Psoas muscle (tissue), 8 donors: ENCODE measurements at places on chromosomes 7 and 10. TPM values are rescaled to one million over a fixed set of nuclear protein-coding genes. Genes with fewer than 3 reads are reported as not detected.

DNA sequence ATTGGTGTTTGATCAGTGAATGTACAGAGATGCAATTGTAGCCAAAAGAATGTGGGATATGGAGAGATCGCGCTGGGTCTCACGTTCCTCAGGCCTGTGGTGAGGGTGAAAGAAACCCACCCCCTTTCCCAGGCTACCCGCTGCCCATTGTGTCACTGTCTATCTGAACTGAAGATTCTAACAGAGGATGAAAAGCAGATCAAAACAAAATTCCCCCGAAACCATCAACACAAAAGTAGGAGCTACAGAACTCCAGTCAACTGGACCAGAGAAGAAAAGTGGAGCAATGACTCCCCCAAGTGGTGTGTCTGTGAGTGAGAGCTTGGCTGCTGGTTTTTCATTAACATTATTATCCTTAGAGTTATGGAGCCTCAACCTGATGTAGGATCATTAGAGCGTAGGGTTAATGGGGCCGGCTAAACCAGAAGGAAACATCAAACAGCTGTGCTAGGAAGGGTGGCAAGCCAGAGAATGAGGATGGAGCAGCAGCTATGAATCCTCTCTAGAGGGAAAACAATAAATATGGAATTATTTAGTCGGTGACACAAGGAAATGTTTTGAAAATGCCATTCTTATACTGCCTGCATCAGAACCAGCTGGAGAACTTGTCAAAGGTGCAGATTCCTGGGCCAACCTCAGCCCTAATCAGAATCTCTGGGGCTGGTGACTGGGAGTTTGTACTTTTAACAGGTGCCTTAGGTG lies 38.3 kb downstream of the AKR1B1 start:
- DNase-seq: no peak

GRCh38 chr10:86295351-86295750 lies 71.2 kb downstream of the GRID1 start:
- no peak for DNase-seq

GRCh38 chr7:146411975-146412374 lies 295.4 kb downstream of the CNTNAP2 start:
- DNase-seq: no peak

GRCh38 chr7:3280445-3280844 lies 20.6 kb upstream of the SDK1 start:
- DNase-seq: no peak

GRCh38 chr7:78702770-78703169 lies 750.7 kb downstream of the MAGI2 start:
- DNase-seq: no peak

DNA sequence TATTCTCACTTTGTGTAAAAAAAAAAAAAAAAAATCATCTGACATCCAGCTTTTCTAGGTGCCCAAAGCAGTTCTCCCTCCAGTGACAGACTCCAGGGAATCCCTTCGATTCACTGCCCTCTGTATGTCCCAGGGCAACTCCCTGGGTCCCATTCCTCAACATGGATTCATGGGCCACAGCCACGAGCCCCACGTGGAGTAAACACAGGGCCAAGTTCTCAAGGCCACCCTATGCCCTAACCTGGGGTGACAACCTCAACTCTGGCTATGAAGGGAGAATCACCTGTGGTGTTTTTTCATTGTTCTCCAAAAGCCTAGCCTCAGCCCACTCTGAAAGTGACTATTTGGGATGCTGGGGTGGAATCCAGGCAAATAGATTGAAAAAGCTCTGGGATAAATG lies 3.4 kb downstream of the BNIP3 start:
- no peak for DNase-seq

GRCh38 chr7:94160719-94161435 lies 156.7 kb upstream of the BET1 start:
- DNase-seq: no peak

DNA sequence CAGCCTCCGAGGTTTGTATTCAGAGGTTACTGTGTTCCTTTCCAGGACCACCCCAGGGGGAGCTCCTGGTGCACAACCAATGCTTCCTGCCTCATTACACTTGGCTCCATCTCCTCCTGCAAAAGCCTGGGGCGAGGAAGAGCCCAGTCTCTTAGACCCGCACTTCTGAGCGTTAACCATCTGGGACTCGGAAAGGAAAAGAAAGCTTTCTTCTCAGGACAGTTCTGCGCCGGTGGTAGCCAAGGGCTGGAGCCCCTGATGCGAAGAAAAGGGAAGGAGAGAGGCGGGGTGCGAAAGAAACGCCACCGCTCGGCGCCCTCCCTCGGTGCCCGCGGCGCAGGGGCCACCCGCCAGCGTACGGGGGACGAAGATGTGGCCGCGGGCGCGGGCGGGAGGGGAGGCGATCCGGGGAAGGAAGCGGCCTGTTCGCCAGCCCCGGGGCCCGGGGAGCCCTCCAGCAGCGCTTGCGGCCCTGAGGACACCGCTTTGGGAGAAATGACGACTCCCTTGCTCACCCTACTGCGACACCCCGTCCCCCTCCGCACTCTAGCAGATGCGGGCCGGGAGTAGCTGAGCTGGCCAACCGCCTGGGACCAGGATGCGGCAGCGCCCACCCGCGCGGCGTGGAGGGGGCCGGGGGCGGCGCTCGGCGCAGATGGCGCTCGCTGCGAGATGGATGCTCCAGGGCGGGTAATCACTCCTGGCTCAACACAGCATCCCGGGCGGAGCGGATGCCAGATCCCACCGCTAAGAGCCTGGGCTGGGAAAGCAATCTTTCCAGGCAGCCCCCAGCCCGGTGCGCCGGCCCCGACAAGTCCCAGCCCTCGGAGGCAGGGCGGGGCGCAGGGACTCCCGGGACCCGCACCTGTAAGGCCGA lies 1.3 kb downstream of the NRCAM start:
- no peak for DNase-seq

- DNase-seq: peak; percentile 70
Observed at GRCh38 chr10:7610651-7611389, 55.9 kb downstream of the ITIH5 start.

DNA sequence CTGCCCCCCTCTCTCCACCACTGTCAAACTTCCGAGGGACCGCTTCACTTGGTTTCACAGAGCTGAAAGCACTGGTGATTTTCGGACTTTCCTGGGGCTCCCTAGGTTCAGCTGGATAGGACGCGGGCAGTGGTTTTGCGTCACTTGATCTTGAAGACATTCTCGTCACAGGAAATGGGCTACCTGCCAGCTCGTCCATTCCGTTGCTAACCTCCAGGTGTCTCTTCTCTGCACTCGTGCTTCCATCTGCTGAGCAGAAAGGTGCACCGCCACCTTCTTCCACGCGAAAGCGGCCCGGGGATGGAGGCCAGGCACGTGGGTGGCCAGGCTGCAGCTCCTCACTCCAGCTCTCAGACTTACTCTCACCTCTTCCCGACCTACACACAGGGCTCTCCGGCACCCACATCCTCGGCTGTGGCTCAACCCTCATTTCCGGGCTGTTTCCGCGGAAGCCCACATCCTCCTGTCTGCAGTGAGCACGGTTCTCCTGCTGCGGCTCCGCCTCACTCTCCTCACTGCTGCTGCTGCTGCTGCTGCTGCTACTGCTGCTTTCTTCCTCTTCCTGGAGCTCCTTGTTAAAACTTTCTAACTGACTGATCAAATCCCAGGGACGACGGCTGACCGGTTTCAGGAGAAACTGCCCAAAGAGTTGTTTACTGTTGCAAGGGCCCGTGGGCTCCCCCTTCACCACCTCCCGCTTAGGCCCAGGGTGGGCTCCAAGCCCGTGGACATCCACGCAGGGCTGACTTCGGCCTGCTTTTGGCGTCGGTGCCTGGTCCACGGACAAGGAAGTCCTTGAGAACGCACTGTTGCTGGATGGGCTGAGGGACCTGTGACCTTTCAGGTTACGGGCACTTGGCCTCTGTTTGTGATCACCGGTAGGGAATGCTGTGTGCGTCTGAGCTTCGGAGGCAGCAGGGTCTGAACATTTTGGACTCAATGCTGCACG lies 32.1 kb downstream of the JCAD start:
- peak; percentile 69 for DNase-seq

- DNase-seq: peak; percentile 46
Observed at GRCh38 chr7:45176886-45177731, 19.5 kb downstream of the RAMP3 start.

- DNase-seq: no peak
Observed at GRCh38 chr10:121138112-121138860, 287.1 kb downstream of the WDR11 start.

- no peak for DNase-seq
Observed at GRCh38 chr7:42226354-42226941, 10.6 kb downstream of the GLI3 start.

DNA sequence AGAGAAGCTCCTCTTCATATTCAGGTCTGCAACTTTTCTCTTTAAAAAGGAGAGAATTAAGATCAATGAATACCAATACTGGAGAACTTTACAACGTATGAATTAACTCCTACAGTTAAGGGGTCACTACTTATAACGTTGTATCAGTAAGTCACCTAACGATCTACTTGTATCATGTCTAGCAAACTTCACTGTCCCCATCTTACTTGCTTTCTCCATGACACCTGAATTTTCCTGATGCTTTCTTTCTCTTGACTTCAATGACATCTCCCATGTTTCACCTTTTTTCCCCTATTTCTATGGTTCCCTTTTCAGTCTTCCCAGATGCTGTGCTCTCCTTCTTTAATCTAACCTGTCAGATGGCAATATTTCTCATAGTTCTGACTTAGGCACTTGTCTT lies 19.6 kb downstream of the NAMPT start:
- no peak for DNase-seq

DNA sequence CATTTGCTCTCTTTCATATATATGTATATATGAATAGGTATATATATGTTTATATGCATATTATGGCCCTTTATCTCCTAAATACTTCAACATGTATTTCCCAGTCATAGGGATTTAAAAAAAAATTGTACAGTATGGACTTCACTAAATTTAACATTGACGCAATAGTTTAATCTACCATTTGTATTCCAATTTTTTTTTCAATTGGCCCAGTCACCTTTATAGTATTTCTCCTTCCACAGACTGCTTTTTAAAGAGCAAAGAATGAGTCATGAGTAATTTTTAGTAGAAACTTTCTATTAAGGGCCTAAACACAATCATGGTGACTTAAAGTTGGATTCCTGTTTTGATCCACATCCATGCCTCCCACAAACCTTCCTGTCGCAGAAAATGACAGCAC lies 20.5 kb downstream of the CCSER2 start:
- DNase-seq: no peak

DNA sequence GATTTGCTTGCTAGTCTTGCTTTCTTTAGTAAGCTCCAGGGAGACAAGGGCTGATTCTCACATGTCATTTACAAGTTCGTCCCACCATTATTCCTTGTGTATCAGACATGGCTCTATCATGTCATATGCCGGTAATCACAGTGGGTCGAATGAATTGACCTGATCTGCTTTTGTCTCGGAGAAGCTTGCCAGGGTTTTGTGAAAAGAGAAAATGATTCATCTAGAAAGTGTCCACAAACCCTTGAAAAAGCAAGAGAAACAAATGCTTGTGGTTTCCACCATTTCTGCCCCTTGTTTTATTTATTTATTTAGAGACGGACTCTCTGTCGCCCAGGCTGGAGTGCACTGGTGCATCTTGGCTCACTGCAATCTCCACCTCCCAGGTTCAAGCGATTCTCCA lies 278.5 kb downstream of the TCF7L2 start:
- no peak for DNase-seq

DNA sequence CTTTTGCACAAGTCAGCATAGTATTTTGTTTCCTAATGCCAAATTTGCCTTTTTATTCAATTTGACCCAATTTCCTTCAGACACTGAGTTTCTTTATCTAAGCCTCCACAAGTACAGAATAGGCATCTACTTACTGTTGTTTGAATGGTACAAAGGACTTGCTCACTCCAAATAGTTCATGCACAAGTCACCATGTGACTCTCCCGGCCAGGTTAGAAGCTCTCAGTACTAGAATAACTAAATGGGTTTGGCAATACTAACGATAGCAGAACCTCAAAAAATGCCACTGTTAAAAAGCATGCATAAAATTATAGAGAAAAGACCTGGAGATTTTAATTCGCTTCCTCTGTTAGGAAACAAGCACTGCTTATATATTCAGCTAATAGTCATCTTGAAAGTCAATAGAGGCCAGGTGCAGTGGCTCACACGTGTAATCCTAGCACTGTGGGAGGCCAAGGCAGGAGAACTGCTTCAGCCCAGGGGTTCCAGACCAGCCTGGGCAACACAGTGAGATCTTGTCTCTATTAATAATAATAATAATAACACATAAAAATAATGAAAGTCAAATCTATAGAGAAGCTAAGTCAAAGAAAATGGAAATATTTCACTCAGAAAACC lies 335.8 kb upstream of the MBL2 start:
- DNase-seq: no peak

DNA sequence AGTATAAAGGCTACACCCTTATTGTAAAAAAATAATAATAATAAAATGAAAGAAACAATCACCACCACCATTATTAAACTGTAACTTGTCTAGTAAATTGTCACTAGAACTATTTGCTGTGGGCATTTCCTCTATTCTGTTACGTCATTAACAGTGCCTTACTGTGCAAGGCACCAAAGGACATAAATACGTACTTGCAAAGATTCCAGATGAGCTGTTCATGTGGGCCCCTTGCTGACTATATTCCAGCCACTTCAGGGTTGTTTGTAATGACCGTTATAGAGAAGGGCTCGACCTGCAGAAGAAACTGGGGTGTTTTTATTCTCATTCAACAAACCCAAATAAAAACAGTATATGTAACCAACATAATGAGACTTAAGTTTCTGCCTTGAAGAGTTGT lies 60.4 kb downstream of the KLRG2 start:
- no peak for DNase-seq

DNA sequence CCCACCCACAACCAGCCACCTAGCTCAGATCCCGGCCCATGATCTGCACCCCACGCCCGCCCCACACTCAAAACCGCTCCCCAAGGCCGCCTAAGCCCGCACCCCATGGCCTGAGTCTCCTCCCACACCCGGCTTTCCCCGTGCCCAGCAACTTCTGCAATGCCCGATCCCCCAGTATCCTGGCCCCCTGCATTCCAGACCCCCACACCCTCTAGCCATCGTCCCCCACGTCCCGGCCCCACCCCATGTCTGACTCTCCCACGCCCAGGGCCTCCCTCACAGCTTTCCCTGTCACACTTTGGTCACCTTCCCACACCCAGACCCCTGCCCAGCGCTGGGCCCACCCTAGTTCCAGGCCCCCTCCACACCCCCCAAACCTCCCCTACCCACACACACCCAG lies 20.1 kb upstream of the FXYD4 start:
- no peak for DNase-seq

DNA sequence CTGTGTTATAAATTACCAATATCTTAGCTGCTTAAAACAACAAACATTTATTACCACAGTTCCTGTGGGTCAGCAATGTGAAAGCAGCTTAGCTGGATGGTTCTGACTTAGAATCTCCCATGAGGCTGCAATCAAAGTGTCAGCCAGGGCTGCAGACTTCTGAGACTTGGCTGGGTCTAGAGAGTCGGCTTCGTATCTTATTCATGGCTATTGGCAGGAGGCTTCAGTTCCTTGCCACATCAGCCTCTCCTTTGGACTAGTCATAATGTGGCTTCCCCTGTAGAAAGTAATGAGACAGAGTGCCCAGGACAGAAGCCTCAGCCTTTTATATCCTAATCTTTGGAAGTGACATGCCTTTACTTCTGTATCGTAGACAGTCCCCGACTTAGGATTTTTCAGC lies 27.3 kb downstream of the RALA start:
- peak; percentile 82 for DNase-seq

The GCK gene
- polyA plus RNA-seq: 0.07 TPM

The CYP3A7 gene
- polyA plus RNA-seq: not detected

The EVX1 gene
- polyA plus RNA-seq: not detected

The C10orf105 gene
- 0.03 TPM for polyA plus RNA-seq

The ZNF365 gene
- polyA plus RNA-seq: not detected

The GLCCI1 gene
- polyA plus RNA-seq: 4.0 TPM

The PLPP4 gene
- polyA plus RNA-seq: not detected

The SEC24C gene
- 60.5 TPM for polyA plus RNA-seq

The NME8 gene
- not detected for polyA plus RNA-seq

The MYH16 gene
- not detected for polyA plus RNA-seq

The NEUROG3 gene
- not detected for polyA plus RNA-seq

The SPDYE1 gene
- polyA plus RNA-seq: not detected

The FAM25A gene
- polyA plus RNA-seq: 0.82 TPM
